ENCODE measurements at places on chromosomes 3 and 15. TPM values are rescaled to one million over a fixed set of nuclear protein-coding genes. Genes with fewer than 3 reads are reported as not detected.

FANCD2OS gene
- not detected for total RNA-seq

CFAP20DC gene
- 0.66 TPM for total RNA-seq

MEGF11 gene
- total RNA-seq = 0.40 TPM

DNA sequence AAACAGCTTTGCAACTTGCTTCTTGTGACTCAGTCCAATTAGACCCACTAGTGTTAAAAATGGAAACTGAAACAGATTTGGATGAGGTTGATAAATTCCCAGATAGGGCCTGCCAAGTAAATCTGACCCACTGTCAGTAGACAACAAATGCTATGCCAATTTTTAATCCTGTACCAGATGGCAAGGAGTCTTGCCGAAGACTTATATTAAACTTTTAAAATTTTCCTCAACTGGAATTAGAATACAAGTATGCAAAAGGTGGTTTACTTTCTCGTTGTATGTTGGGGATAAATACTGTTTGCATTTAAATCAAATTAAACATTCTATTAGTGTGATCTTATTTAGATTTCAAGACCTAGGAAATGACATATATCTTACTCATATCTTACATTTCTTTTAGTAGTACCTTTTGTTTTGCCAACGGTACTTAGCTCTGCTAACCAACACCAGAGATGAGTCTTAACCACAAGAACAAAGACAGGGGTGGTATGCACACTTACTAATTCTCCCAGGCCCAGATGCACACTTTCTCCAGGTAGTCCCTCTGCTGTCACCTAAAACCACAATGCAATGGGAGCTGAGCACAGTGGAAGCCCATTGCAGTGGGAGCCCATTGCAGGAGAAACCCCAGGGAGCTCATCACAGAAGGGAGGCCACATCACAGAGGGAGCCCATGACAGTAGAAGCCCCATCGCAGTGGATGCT lies 77.8 kb downstream of the WWTR1 start:
- H3K4me1 ChIP-seq = peaks cover 34% of the 10 kb centered on the region
- no peak overlapping the region for H3K4me3 ChIP-seq
- no peaks in the 10 kb centered on the region for H3K27me3 ChIP-seq
- no peak for DNase-seq
- H3K27ac ChIP-seq = no peak overlapping the region

- H3K27ac ChIP-seq = no peak overlapping the region
- no peaks in the 10 kb centered on the region for H3K4me1 ChIP-seq
These were observed 15.9 kb upstream of the UMPS start for GRCh38 chr3:124714223-124714853.

- no peaks in the 10 kb centered on the region for H3K4me1 ChIP-seq
- H3K27me3 ChIP-seq = no peaks in the 10 kb centered on the region
- no peaks in the 10 kb centered on the region for H3K36me3 ChIP-seq
These were observed 407.1 kb downstream of the ZPLD1 start for GRCh38 chr3:102841866-102842265.

Data from ovary (tissue), 10 donors.